ENCODE measurements at places on chromosomes 7 and 10.

- no peak for DNase-seq
Measured at GRCh38 chr7:36278069-36278619, 111.5 kb upstream of the ANLN start.

DNA sequence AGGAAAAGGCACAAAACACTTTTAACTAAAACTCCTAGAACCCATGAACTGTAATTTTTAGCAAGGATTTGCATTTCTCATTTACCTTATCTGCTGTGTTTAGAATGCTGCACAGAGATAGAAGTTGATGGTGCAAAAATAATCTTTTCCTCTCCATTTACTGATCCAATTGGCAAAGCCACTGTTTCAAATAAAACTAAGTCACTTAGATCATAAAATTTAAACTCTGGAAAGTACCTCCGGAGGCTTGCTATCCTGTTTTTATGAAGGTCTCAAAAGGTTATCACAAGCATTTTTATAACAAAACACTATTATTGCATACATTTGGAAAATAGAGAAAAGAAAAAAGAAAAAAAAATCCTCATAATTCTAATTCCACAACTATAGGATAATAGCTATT, 7.6 kb downstream of the CPA2 start:
- DNase-seq: no peak

- DNase-seq: no peak
Measured at GRCh38 chr10:104601166-104601565, 39.9 kb upstream of the SORCS3 start.

DNA sequence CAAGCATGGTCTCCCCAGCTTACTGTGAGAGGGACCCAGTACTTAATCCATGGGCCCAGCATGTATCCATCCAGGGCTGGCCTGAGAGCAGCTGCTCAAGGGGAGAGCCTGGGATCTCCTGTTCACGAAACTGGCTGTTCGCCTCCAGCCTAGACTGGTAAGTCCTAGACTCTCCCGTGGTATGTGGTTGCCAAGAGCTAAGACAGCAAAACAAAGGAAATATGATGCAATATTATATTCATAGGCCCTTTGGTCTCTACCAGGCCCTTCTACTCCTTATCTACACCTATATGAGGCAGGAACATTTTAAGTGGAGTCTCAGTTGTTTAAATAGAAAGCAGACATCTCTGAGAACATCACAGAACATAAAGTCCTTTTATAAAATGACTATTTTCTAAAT, 28.9 kb upstream of the STK17A start:
- no peak for DNase-seq

DNA sequence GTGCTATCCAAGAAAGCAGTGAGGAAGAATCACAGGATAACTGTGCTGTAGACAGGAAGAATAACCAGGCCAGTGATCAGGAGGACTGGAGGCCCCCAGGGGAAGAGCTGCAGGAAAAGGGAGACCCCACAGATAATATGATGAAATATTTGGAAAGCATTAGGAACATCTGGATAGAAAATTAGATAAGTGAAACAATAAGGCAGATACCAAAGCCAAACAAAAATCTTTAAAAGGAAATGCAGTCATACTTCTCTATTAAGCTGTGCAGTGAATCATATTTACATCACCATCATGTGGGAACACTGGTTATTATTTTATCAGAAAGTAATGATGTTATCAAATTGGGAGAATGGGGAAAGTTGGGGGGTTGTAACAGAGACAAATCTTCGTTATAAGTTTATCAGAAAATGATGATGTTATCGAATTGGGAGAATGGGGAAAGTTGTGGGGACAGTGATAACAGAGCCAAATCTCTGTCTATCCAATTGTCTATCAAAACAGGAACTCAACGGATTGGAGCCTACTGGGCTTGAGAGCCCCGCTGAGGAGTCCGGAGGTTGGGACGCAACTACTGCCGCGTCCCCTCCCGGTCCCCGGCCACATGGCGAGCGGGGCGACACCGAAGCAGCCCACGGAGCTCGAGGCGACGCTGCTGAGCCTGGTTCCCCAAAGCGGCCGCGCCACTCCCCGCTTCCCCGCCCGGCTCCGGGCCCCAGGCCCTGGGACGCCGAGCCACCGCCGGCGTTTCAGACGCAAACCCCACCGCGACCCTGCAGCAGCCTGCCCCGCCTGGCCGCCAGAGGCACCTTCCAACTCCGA, 14.0 kb upstream of the RALA start:
- DNase-seq: no peak

- no peak for DNase-seq
Measured at GRCh38 chr10:99318048-99318447, 11.1 kb upstream of the CNNM1 start.

DNA sequence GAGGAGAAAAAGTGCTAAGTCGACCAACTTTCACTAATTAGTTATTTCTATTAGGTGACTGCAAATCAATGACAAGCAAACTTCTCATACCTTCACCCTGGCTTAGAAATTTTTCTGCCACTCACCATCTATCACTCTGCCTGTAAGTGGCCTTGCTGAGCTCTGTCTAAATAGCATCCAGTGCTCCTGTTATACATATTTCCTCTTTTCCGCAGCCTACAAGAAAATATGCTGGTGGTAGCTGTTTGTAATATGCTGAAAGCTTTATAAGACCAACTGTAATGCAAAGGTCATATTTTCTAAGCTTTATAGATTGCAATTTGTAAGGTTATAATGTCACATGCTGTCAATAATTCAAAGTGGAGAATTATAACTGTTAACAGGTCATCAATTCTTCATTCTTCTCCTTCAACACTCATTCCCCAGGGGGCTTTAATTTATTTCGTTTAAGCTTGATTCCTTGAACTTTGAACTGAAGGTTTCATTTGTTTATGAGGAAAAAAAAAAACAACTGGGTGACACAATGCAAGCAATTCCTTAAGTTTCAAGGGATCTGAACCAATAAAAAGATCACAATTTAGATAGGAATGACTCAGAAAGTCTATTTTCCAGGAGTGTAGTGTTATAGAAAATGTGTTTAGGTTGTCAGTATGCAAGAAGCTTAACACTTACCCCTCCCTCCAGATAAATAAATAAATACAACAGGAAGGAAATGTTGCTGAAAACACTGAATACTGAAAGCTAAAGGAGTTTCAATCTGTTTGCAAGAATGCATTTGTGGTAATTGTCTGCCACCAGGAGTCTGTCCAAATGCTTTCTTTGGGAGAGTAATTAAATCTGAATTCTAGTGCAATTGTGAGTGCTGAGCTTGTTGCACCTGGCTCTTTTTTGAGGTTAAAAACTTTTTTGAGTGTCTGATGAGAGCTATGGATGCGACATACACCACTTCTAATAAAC, 183.7 kb downstream of the SORCS1 start:
- DNase-seq: no peak

DNA sequence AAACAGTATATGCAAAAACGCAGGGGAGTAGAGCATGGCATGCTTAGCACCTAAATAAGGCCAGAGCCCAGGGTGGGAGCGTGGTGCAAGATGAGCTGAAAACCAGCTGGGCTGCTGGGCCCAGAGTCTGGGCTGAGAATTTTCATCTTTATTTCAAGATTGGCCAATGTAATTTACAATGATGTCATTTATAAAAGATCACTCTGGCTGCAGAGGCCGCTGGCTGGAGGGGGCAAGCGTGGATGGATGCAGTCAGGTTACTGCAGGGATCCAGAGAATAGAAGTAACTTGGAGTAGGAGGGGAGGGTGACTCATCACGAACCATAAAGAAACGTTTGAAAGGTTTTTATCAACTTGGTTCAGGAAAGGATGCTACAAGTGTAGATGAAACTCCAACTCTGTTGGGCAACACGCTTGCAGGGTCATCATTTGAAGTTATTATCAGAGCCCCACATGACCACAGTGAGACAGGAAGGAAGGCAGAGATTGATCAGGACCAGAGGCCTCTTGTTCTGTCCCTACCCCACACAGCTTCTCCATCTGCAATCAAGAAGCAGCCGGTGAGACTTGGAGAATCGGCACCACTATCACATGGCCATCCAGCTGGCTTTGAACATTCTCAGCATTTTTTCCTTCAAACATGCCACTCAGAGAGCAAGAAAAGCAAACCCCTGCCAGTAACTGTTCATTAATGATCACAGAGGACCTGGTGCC, 49.2 kb downstream of the ODAD2 start:
- DNase-seq: no peak

DNA sequence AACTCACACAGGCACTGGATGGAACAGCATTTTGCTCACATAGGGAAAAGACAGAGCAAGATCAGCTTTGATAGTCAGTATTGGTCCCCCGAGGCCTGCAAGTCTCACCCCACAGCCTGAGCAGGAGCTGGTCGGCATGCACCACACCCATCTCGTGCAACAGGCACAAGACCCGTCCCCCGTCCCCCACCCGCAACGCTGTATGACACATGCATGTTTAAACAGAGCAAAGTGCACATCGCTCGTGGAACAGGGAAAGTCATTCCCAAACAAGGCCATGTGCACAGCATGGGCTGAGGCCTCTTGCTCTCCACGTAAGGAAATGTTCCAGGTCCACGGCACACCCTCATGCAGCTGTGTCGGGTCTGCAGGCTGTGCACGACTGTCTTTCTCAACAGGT, 527.2 kb downstream of the ACTR3B start:
- no peak for DNase-seq

GRCh38 chr7:45001138-45001694, 1.2 kb downstream of the CCM2 start:
- peak; percentile 46 for DNase-seq

- DNase-seq: no peak
Measured at GRCh38 chr7:73533742-73534141, 11.6 kb upstream of the BAZ1B start.

DNA sequence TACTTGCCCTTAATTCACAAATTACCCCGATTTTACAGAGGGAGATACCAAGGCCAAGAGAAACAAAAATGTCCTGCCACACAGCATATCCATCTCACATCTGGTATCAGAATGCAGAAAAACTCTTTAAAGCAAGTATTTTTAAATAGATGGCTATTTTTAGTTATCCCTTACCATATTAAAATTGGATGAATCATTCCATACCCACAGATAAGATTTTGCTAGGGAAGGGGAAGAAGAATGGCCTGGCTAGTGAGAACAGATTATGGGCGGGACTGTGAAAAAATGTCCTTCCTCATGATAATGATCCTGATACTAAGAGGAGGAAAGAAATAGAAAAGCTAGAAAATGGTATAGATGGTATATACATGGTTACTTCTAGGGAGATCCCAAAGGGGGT, 80.6 kb upstream of the GATAD1 start:
- no peak for DNase-seq

DNA sequence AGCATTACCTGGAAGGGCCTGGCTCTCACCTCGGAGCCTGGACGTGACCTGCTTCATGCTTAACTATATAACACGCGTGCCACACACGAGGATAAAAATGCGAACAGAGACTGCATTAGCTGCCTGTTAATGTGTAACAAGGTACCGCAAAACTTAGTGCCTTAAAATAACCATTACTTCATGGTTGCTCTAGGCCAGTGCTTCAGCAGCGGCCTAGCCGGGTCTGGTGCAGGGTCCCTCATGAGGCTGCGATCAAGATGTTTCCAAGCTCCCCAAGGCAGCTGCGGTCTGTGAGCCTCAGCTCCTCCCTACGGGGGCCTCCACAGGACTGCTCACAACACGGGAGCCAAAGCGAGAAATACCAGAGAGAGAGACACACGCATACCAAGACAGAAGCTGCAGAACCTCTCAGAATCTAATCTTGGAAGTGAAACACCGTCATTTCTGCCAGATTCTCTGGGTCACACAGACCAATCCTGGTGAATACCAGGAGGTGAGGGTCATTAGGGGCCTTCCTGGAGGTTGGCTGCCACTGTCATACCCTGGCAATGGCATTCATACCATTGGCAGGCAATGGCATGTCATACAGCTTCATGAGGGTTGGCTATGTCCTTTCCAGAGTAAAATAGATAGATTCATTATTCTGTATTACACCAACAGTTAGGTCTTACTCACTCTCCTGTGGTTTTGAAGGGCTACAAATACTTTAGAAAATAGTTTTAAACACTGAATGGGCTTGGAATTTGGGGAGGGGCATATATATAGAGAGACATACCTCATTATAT, 94.5 kb downstream of the HIPK2 start:
- no peak for DNase-seq

DNA sequence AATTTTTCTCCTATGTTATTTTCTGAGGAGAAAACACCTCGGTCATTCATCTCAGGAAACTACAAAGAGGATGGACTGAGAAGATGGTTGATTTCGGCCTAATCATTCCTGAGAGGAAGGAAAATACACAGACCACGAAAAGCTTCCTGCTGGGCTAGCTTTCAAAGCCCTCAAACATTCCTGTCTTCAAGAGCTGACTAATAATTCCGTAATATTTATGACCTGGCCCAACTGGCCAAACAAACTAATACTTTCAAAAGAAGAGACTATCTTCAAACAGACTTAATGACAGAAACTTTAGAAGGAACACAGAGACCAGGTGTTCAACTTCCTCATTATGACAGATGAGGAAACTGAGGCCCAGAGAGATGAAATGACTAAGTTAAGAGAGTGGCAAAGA, 215.1 kb upstream of the FRMD4A start:
- DNase-seq: no peak

GRCh38 chr10:113709221-113709838, 29.6 kb downstream of the CASP7 start:
- no peak for DNase-seq

DNA sequence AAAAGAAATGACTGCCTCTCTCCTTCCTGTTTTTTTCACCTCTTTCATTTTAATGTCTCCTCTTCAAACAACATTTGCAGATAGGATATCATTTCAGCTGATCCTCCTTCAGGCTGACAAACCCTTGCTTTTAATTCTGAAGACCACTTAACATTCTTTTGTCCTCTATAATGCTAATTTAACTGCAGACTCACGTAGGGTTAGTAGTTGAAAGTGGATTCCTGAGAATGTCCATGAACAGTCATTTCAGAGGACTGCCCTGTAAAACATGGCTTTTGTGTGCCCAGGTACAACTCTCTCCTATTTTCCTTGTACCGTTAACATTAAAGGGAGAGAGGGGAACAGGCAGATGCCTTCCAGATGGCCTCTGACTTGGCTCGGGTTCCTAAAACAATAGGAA, 524.4 kb downstream of the SDK1 start:
- DNase-seq: no peak

- no peak for DNase-seq
Measured at GRCh38 chr10:56624082-56624481, 263.0 kb upstream of the ZWINT start.

DNA sequence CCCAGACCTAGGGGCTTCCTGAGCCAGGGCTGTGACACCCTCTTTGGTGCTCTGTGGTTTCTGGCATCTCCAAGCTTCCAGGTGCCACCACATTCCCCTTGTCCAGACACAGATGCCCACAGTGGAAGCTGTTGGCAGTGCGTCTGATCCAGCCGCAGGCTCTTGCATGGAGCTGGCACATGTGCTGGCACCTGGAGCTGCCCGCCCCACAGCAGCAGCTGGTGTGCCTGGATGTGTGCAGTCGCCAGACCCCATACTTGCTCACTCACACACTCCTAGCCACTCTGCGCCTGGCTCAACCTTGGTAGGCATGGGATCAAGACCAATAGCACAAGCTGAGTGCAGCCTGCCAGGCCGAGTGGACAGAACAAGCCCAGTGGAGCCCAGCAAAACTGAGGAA, 106.5 kb downstream of the LYZL1 start:
- no peak for DNase-seq
